ENCODE measurements at places on chromosomes 11 and 22. TPM values are rescaled to one million over a fixed set of nuclear protein-coding genes. Genes with fewer than 3 reads are reported as not detected.
A peak's percentile ranks its signal among the peaks of the same experiment; 100 is the strongest.

DNA sequence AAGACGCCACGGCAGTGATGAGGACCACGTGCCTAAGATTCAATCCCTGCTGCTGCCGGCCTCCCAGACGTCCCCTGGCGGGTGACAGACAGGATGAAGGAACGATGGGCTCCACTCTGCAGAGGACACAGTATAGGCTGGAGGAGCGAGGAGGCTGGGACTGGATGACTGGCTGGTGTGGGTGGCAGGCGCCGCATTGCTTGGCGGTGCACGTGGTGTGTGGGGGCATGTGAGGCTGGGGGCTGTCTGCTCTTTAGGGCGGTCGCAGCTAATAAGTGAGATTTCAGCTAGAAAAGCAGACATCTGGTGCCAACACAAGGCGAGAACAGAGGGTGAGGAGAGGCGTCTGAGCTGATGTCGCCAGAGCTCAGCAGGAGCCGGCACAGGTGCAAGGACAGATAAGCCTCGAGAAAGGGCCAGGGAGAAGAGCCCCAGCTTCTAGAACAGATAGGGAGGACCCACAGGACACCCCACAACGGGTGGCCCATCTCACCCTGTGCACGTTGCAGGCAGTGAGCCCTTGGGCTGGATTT lies 33.2 kb downstream of the TSPAN4 start:
- DNase-seq, result no peak

The ACTN3 gene
- not detected for total RNA-seq

The GAL3ST3 gene
- total RNA-seq, result not detected

GRCh38 chr22:48554893-48555572 lies 1272.6 kb downstream of the BRD1 start:
- DNase-seq, result no peak

The GGTLC2 gene
- not detected for total RNA-seq

GRCh38 chr11:106420048-106420665 lies 342.7 kb downstream of the AASDHPPT start:
- DNase-seq, result no peak

The PRR33 gene
- not detected for total RNA-seq

DNA sequence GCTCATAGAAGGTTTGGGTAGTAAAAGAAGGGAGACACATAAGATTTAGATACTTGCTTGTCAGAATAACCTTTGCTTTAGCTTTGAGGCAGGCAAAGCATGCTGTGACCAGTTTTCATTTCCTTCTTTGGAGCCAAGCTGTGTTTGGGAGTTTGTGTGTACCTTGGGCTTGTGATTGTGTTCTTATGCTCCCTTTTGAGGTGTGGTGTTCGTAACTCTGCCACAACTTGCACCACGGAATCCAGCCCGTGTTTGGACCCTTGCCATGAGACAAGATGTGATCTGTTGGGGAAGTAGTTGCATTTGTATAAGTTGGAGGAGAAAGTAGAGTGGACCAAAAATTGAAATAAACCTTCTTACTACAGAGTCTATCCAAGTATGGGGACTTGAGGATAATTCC lies 34.0 kb downstream of the BMAL1 start:
- DNase-seq, result no peak

The OR8J3 gene
- total RNA-seq, result not detected

DNA sequence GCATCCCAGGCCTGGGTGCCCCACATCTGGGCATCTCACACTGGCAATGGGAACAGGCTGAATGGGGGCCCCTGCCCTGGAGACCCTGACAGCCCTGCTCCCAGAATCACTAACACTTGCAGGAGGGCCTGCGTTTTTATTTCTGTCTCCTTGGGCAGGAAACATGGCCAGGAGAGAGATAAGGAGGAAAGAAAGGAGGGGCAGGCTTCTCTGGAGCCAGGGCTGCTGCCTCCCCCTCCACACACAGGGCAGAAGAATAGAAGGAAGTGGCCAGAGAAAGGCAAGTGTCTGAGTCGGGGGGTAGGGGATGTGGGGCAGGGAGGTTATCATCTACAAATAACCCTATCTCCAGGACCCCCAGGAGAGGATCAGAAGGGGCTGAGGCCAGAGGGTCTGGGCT lies 25.5 kb upstream of the TSPAN18 start:
- no peak for DNase-seq

The CYP2D6 gene
- 1.9 TPM for total RNA-seq

DNA sequence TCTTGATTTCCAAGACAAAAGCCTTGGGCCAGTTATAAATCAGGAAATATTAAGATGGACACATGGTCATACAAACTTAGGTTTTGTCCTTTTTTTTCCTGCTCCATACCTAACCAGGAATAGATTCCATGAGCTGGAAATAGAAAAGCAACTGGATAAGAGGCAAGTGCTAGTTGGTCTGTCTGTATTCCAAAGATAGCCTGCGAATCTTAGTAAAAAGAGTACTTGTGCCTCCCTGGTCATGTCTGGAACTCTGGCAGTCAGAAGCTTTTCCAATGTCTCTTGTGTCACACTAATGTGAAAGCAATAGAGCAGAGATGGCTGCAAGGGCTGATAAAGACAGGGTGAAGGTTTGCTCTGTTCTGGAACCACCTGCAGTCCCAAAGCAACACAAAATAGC lies 590.2 kb upstream of the ANO5 start:
- DNase-seq, result no peak

DNA sequence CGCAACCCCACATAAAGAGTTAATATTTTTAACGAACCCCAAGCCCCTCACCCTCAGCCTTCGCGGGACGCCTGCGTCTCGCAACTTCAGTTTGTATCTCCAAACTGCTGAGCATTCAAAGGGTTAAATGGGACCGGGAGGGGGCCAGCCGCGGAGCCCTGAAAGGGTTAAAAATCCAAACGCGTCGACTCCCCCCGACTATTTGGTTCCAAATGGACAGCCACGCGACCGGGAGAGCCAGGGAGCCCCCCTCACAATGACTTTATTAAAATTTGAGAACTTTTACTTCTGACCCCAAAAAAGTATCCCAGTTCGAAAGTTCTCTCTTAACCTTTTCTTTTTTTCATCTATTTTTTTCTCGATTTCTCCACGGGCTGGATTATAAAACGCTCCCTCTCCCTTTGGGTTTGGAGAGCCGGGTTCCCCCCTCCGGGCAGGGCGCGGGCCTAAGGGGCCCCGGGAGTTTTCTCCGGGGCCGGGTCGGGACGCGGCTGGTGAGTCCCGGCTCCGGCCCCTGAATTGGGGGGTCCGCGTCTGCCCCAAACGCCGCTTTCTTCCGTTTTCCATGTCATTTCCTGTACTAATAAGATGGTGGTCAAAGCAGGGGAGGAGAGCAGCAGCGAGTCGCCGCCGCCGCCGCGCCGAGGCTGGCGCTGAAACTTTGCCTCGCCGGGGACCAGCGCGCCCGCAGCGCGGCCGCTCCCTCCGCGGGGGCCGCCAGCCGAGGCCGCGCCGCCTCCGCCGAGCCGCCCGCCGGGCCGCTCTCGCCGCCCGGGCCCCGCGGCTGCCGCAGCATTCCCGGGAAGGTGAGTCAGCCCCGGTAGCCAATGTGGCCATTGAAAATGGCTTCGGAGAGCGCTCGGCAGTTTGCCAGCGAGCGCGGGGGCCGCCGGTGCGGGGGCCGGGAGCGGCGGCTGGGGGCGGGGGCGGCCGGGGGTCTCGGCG lies at the start of gene PRDM11:
TSS of gene PRDM11 (plus strand) at position 568 of the 945 bp plus-strand sequence. CDS start 35,128 bp downstream, outside the sequence.
- DNase-seq, result peak; percentile 18

The OR10W1 gene
- not detected for total RNA-seq

- peak; percentile 31 for DNase-seq
These were observed 74.5 kb upstream of the LMO1 start for GRCh38 chr11:8338138-8338537.

The DDI1 gene
- total RNA-seq, result not detected

The CHID1 gene
- total RNA-seq, result 102 TPM

The ASCL2 gene
- not detected for total RNA-seq

The ART5 gene
- 5.6 TPM for total RNA-seq

- DNase-seq, result no peak
These were observed 12.0 kb downstream of the ETS1 start for GRCh38 chr11:128575174-128575960.

The ARHGAP20 gene
- total RNA-seq, result not detected

- DNase-seq, result no peak
These were observed 42.0 kb upstream of the TENM4 start for GRCh38 chr11:79482800-79483199.

The WNT11 gene
- total RNA-seq, result 1.9 TPM

- no peak for DNase-seq
These were observed 50.9 kb downstream of the PPP2R1B start for GRCh38 chr11:111715142-111715816.

The NLRP14 gene
- 0.49 TPM for total RNA-seq

DNA sequence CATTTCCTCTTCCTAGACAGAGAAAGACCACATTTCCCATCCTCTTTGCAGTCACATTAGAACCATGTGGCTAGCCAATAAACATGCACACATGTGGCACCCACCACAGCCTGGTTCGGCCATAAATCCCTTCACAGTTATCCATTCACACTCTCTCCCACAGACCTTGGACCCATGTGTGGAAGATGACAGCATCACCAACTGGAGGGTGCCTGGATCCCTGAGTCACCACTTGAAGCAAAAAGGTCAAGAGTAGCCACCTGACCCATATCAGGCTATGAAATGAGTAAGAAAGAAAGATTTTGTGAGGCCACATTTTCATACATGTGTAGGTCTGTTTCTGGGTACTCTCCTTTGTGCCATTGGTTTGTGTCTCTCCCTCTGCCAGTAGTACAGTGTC lies 9.0 kb upstream of the TMEM121B start:
- DNase-seq, result no peak

The ARFIP2 gene
- 77.9 TPM for total RNA-seq

The OR8D1 gene
- total RNA-seq, result not detected

The CFL1 gene
- 1,270 TPM for total RNA-seq

DNA sequence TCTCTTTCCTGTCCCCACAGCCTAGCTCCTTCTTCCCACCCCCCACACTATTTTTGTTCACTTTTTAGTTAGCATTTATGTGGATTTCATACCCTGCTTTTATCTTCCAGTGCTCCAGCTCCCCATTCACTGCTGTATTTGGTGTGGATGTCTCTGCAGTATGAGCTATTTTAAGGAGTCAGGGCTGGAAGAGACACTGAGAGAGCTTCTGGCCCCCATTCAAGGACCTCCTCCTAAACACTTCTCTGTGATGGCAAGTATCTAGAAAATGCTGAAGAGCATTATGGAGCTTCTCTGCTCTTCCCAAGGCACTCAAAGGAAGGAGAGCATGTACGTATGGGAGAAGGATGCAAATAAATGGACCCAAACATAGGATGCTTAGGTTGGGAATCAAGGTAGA lies 79.5 kb downstream of the RAB30 start:
- no peak for DNase-seq

DNA sequence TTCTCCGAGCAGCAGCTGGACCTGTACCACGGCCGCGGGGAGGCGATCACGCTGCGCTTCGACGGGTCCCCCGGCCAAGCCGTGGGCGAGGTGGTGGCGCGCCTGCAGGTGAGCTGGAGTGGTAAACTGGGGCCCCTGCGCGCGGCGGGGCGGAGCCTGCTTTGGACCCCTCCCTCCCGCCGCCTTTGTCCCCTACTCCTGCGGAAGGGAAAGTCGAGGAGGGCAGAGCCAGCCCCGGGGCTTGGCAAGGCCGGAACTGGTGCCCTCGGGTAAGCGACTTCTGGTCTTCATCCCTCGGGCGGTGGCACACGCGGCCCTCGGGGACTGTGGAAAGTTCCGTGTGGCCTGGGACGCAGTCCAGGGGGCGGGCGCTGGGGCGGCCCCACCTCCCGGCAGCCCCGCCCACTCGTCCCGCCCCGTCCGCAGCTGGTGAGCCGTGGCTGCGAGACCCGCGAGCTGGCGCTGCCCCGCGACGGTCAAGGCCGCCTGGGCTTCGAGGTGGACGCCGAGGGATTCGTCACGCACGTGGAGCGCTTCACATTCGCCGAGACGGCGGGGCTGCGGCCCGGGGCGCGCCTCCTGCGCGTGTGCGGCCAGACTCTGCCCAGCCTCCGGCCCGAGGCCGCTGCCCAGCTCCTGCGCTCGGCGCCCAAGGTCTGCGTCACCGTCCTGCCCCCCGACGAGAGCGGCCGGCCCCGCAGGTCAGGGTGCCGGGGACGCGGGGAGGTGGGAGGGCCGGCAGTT lies 9.2 kb downstream of the SIPA1 start:
- no peak for DNase-seq

DNA sequence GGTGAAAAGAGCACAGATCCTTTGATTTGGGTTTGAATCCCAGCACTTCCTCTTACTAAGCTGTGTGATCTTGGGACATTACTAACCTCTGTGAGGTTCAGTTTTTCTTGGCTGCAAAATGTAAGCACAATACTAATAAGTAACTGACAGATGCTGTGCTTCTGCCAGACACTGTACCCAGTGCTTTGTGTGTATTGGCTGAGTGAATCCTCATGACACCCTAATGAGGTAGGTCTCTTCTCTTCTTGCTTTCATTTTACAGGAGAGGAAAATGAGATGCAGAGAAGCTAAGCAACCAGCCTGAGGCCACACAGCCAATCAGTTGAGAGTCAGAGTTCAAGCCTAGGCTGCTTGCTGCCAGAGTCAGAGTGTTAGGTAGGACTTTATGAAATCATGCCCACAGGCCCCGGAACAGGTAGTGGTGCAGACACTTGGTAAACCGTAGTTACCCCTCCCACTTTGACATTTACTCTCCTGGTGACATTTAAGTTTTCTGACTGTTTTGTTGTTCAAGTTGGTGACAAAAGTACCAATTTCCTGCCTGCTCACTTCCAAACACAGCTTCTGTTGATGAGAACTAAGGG lies 21.2 kb downstream of the PTPRJ start:
- DNase-seq, result no peak

GRCh38 chr11:121703201-121703600 lies 250.4 kb upstream of the SORL1-AS1 start:
- no peak for DNase-seq

- no peak for DNase-seq
These were observed 21.6 kb downstream of the ASPHD2 start for GRCh38 chr22:26450453-26451185.

- DNase-seq, result no peak
These were observed 494 bp downstream of the CHID1 start for GRCh38 chr11:910044-910588.

DNA sequence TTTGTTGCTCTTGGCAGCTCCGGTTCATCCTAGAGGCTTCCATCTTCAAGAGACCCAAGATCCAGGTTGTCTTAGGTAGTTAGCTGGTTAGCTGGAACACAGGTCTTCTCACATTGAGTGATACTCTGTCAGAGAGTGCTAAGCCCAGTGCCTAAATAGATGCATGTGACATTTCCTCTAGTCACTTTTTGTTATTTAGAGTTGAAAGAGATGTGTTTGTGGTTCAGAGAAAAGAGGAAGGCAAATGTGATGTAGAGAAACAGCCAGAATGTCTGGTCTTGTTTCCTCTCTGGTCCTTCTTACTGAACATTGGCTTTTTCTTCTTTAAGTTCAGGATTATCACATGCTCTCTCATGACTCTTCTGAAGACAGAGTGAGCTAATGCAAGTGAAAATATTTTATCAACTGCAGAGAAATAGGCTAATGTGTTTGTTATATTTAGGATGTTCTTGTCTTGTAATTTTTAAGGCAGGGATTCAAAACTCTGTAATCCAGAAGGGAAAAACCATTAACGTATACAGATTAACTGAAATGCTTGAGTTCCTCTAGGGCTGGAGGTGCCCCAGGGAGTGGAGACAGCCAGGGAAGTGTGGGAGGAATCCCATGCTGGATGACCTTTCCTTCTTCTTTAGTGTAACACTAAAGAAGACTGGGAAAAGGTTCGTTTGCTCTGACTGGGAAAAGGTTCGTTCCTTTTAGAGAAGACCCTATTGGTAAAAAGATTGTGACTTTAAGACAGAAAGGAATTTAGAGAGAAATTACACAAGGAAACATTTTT lies 75.4 kb downstream of the SWAP70 start:
- DNase-seq, result no peak

The TH gene
- not detected for total RNA-seq

- no peak for DNase-seq
These were observed 122.6 kb downstream of the CCDC81 start for GRCh38 chr11:86497310-86497709.

The TSSK2 gene
- not detected for total RNA-seq

Measured in HCT116 (cell line).